ENCODE measurements at places on chromosomes 4 and X. TPM values are rescaled to one million over a fixed set of nuclear protein-coding genes. Genes with fewer than 3 reads are reported as not detected.

GRCh38 chr4:78616046-78616498 lies 64.5 kb downstream of the ANXA3 start:
- no peak for DNase-seq

DNA sequence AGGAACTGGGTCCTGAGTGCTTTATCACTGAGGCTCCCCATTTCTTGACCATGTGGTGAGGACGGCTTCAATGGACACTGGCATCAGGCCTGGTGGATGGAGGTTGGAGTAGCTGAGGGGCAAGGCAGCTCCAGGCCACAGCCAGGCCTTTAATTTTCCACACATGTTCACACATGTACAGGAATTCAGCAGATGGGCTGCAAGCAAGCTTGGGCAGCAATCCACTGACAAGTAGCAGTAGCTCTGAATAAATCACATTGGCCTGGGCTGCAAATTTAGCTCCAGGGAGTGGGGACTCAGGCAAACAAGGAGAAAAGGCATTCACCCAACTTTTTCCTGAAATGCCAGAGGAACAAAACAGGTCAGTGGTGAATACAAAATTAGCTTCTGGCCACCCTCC lies 107.8 kb upstream of the SCML1 start:
- DNase-seq: no peak

DNA sequence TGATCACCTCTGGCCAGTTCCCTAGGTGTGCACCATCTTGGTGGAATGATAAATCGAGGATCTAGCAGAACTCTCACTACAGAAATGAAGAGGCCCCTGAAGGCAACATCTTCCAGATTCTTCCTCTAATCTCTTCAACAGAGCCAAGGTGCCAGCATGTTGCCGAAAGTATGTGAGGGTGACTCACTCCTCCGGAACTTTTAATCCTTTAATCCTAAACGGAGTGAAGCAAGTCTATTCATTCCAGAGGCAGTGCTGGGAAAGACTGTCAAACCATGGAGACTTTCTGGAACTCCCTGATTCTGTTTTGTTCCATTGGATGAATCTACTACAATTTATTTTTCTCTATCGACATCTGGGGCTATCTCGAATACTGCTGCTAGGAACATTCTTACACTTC lies 68.7 kb downstream of the SUPT20HL2 start:
- no peak for DNase-seq

GRCh38 chrX:153969904-153970356 lies 1.7 kb downstream of the HCFC1 start:
- DNase-seq: no peak

DNA sequence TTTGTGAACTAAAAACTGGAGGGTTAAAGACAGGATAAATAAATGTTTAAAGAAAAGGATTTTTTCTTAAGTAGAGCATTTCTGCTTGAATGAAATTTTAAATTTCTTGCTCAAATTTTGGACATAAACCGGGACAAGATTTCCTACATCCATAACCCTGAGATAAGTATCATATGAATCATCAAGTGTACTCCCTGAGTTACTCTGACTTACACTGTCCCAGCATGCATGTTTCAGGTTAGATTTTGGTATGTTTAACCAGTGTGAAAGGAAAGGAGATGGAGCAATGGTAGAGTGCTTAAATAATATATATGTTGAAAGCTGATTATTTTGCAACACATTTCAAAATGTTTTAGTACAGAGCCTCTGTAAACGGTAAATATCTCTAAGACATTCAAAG lies 175.2 kb downstream of the ADGRL3 start:
- no peak for DNase-seq

GRCh38 chrX:30949554-30949953 lies 60.5 kb upstream of the TAB3 start:
- DNase-seq: no peak

DNA sequence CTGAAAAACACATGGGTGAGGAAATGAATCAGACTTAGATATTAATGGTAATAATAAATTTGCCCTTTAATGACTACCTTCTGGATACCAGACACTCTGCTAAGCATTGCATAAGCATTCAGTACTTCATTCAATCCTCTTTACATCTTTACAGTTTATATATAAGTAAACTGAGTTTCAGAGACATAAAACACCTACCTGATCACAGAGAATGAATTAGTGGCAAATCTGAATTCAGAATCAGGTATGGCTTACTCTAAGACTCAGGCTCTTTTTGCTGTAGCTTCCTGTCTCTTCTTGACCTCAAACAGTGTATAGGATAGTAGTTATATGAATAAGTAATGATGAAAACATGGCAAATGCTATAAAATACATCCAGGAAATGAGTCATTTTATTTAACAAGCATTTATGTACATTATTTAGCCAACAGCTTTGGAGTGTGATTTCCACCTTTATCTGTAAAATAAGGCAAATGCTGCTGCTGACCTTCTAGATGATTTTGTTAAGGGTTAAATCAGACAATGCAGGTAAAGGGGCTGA lies 83.9 kb downstream of the VEGFC start:
- DNase-seq: no peak

GRCh38 chr4:125283707-125284279 lies 31.0 kb upstream of the FAT4 start:
- DNase-seq: no peak

DNA sequence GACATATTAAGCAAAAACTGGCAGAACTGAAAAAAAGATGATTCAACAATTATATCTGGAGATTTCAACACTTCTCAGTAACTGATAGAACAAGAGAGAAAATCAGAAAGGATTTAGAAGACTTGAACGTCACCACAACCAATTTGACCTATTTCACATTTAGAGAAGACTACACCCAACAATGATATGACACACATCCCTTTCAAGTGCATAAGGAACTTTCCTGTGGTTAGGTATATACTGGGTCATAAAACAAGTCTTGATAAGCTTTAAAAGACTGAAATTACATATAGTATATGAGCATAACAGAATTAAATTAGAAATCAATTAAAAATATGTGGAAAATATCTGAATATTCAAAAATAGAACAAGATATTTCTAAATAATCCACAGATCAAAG lies 201.2 kb upstream of the HAND2 start:
- DNase-seq: no peak

DNA sequence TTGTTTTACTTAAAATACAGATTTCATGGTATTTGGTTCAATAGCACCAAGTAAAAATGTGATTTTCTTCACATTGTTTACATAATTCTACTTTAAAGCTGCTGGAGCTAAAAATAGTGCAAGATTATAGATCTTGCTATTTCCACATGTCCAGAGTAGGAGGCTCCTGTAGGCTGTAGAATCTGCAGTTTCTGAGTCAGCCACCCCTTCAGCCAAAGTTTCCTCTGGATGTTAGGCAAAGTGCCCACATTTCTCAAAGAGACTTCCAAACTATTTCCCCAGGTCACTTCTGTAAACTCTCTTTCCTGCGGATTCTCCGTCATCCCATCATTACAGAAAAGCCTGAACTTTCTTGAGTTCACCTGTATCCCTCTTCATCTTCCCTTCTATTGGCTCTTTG lies 342.5 kb upstream of the FSTL5 start:
- no peak for DNase-seq

- DNase-seq: no peak
These were observed 115.8 kb upstream of the SHISA3 start for GRCh38 chr4:42281324-42282020.

- DNase-seq: no peak
These were observed 207.2 kb upstream of the SLIT2 start for GRCh38 chr4:20044502-20044911.

- no peak for DNase-seq
These were observed 101.1 kb upstream of the CYLC1 start for GRCh38 chrX:83759872-83760271.

DNA sequence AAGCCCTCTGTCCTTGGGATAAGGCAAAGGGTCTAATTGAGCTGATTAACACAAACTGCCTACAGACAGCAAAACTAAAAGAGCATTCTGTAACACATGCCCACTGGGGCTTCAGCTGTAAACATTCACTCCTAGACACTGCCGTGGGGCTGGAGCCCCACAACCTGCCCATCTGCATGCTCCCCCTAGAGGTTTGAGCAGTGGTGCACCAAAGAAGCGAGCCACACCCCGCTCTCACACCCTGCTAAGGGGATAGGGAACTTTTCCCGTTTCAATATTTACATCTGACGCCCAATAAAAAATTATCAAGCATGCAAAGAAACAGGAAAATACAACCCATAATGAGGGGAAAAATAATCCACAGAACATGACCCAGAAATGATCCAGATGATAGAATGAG lies 46.9 kb upstream of the HSD17B10 start:
- DNase-seq: no peak

DNA sequence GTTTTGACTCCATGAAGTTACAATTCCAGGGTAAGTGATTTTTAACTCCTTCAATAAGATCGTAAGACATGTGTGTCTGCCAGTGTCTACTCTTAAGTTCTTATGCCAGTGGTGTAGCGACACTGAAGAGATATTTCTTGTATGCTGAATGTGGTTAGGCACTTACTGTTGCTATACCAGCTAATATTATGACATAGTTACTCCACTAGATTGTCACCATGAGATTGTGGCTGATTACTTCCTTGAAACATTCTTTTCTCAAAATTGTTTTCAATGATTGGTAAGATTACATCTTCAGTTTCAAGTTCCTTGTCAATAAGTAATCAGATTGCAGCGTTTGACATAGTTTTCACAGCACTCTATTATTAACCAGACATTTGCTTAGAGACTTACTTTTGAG lies 60.6 kb upstream of the PAGE5 start:
- DNase-seq: no peak

- no peak for DNase-seq
These were observed 279.0 kb downstream of the ANKRD50 start for GRCh38 chr4:124433500-124433899.

- DNase-seq: no peak
These were observed 162.7 kb upstream of the TTC29 start for GRCh38 chr4:147108409-147108808.

The PAGE5 gene
- total RNA-seq: not detected

The HSFX2 gene
- total RNA-seq: not detected

The SGCB gene
- total RNA-seq: 23.3 TPM

The MGARP gene
- total RNA-seq: not detected

The AKAP4 gene
- total RNA-seq: not detected

The APEX2 gene
- total RNA-seq: 11.7 TPM

The TACC3 gene
- total RNA-seq: 19.3 TPM
